Renal pelvis (tissue), 12 donors: ENCODE measurements at places on chromosomes 7 and 10. TPM values are rescaled to one million over a fixed set of nuclear protein-coding genes. Genes with fewer than 3 reads are reported as not detected.

GRCh38 chr7:152335900-152336571 lies 99.8 kb downstream of the KMT2C start:
- DNase-seq = no peak

- no peak for DNase-seq
These were observed 63.4 kb downstream of the CSGALNACT2 start for GRCh38 chr10:43201545-43202131.

GRCh38 chr7:26365077-26365900 lies 73.6 kb downstream of the SNX10 start:
- DNase-seq = peak; percentile 86

DNA sequence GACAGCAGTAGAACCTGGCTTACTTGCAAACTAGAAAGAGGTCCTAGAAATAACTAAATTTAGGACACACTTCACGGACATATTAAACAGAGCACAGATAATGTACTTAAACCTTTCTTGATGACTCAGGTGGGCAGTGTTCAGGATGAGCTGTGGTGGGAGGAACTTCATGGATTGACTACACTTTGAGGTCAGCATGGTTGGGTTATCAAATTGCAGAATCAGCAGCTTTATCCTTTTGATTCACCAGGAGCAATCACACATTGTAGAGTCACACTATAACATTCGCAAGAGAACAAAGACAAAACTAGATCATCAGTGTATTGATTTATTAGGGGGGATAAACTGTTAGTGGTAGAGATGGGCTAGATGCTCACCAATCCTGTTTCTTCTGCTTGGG lies 38.6 kb upstream of the AGK start:
- DNase-seq = no peak

- no peak for DNase-seq
These were observed 37.6 kb downstream of the KCNH2 start for GRCh38 chr7:150940431-150941102.

DNA sequence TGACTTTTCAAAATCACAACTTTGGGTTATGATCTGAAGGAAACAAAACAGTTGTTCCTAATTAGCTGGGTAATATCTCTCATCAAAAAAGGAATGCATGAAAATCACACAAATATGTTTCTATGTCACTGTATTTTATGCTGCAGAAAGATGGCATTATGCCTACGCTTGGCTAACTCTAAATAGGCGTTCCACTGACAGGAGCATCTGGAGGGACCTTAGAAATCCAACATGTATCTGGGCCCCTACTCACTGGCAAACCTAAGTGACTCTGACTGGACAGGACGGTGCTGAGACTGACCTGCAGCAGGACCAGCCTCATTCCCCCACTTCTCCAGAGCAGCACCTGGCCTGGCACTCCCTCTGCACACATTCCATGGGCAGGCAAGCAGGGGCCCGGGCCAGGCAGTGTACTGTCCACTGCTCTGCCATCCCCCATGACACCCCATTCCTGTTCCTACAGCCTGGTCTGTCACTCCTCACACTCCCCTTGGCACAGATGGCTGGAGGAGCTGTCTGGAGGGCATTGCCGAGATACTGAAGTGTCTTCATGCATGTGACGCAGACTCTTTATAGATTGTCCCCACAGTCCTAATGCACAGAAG lies 2.6 kb upstream of the MYL7 start:
- no peak for DNase-seq

- DNase-seq = no peak
These were observed 90.8 kb upstream of the HECTD2 start for GRCh38 chr10:91319336-91319735.

DNA sequence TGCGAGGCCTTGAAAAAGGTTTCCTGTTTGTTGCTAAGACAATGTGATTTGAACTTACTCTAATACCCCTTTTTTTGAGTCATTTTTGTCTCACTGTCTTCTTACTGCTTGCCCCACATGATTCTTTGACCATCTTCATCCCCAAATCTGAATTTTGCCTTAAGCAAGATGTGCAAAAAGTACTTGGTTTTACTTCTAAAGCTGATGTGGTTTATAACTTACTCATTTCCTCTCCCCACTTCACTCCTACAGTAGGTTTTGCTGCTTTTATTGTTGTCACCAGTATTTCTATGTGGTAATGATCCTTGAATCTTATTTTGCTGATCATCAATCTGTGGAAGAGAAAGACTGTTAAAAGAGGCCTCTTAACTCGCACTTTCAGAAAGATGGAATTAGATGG lies 396.4 kb downstream of the SDK1 start:
- no peak for DNase-seq

GRCh38 chr10:72162978-72163377 lies 52.8 kb upstream of the ANAPC16 start:
- DNase-seq = no peak

DNA sequence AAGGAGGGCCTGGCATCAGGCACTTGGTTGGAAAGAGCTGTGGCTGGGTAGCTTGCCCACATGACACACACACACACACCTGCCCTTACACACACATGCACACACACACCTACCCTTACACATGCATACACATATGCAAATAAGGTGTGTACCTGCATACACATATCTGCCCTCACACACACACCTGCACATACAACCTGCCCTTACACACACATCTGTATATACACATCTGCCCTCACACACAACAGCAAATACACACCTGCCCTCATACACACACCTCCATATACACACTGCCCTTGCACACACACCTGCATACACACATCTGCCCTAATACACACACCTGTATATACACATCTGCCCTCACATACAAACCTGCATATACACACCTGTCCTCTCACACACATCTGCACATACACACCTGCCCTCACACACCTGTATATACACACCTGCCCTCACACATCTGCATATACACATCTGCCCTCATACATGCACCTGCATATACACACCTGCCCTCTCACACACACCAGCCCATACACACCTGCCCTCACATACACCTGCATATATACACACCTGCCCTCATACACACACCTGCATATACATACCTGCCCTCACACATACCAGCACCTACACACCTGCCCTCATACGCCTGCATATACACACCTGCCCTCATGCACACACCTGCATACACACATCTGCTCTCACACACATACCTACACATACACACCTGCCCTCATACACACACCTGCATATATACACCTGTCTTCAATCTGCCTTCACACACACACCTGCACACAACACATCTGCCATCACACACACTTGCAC lies 82.9 kb downstream of the GRID1 start:
- DNase-seq = no peak

DNA sequence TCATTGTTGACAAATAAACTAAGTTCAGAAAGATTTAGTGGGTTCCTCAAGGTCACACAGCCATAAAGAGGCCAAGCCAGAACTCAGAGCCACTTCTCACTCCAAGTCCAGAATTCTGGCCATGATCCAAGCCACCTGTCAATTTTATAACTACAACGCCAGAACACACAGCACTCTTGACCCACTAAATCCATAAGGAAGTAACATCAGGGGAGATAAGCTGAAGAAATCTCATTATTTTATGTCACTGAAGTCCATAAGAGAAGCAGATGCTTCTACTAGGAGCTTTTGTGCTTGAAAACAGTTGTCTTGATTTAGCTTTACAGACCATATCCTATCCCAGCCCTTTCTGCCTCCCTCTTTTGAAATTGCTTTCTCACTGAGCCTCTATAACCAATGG lies 15.9 kb downstream of the ADAM12 start:
- DNase-seq = no peak

Gene CHST3
- polyA plus RNA-seq = 18.8 TPM
